ENCODE measurements at places on chromosomes 11 and 22. TPM values are rescaled to one million over a fixed set of nuclear protein-coding genes. Genes with fewer than 3 reads are reported as not detected.

DNA sequence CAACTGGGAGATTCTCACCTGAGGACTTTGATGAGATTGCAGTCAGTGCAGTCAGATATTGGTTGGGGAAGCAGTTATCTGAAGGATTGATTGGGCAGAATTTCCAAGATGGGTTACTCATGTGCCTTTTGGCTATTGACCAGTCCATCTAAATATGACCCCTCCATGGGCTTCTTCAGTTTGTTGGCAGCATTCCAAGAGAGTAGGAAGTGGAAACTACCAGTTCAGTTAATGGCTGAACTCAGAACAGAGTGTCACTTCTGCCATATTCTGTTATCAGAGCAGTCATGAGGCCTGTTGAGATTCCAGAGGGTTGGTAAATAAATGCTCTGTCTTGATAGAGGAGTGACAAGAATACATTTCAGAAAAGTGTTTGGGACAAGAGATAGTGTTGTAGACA lies 71.0 kb downstream of the CYP2R1 start:
- DNase-seq: no peak

- no peak for DNase-seq
Observed at GRCh38 chr11:120432056-120433018, 79.2 kb upstream of the GRIK4 start.

GRCh38 chr22:22929381-22930221 lies 42.0 kb downstream of the IGLL5 start:
- DNase-seq: no peak

DNA sequence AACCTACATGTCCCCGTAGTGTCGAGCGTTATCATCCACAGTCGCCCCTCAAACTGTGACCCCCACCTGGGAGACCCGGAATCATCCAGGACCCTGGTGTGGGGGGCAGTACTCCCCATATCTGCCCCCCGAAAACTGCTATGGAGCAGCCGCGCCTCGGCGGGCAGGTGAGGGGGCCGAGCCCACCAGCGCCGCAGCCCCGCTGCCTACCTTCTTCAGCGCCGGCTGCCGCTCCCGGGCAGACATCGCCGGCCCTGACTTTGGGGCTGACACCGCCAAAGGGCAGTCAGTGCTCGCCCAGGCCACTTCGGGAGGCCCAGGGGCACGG lies 825 bp downstream of the ARHGAP20 start:
- DNase-seq: no peak

DNA sequence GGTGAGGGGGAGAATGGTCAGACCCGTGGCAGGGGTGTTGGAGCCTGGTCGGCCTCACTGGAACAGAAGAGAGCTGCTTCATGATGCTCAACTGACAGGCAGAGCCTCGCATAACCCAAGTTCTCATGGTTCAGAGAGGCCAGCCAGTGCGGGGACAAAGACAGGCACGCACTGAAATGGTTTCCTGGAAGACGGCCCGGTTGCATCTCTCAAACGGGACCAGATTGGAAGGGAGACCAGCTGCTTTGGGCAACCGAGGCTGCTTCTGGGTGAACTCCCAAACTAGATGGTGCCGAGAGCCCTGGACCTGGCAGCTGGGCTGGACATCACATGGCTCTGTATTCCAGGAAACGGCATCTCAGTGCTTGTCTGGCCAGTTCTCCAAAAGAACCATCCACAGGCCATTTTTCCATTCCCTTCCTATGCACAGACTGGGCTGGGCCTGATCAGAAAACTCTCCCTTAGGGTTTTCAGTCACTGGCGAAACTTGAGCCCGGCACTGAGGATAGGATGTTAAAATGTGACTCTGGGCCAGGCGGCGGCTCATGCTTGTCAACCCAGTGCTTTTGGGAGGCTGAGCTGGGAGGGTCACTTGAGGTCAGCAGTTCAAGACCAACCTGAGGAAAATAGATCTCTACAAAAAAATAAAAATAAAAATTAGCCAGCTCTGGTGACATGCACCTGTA lies 80.1 kb upstream of the PRODH start:
- DNase-seq: no peak

- DNase-seq: no peak
Observed at GRCh38 chr11:69178819-69179482, 23.2 kb downstream of the SMIM38 start.

DNA sequence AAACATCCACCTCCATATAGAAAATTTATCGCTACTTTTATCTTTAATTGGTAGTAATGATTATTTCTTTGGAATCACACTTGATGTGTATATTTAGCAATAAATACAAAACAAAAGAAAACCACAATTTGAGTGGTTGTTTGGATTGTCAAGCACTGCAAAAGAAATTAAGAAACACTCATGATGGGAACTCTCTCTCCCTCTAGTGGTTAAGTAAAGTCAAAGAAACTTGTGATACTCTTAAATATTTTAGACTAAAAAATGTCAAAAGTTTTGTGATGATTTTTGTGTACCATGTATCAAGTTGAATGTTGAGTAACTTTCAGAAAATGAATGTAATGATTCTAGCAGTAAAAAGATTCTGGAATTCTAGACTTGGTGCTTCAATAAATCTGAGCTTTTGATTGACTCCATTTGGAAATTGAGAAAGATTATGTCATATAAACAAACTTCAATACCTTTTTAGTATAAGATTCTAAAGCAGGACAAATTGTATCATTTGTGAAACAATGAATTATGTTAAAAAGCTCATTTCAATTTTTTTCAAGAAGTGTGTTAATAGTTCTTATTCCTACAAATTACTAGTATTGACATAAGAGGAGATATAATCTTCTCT lies 20.8 kb downstream of the MUC15 start:
- DNase-seq: no peak

Gene CECR2
- 0.51 TPM for polyA plus RNA-seq

DNA sequence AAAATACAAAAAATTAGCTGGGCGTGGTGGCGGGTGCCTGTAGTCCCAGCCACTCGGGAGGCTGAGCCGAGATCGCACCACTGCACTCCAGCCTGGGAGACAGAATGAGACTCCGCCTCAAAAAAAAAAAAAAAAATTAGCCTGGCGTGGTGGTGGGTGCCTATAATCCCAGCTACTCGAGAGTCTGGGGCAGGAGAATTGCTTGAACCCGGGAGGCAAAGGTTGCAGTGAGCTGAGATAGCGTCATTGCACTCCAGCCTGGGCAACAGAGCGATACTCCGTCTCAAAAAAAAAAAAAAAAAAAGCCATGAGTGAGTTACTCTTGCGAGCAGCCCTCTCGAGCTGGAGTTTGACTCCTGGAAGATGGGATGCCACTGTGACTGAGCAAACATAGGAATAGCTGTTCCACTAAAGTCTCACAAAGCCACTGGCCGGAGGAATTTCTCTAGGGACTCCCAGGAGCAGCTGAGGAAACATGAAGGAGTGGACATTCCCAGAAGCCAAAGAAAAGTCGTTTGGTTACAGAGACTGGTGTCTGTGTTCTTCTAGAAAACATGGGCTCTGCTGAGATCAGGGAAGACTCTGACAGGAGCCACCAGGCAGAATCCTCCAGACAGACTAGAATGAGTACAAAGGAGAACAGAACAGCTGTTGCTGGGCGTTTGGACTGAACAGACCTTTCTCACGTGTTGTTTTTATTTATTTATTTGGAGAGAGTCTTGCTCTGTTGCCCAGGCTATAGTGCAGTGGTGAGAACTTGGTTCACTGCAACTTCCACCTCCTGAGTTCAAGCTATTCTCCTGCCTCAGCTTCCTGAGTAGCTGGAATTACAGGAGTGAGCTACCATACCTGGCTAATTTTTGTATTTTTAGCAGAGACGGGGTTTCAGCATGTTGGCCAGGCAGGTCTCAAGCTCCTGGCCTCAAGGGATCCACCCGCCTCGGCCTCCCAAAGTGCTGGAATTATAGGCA lies 32.4 kb upstream of the MYH9 start:
- no peak for DNase-seq

Gene PAX6
- not detected for polyA plus RNA-seq

DNA sequence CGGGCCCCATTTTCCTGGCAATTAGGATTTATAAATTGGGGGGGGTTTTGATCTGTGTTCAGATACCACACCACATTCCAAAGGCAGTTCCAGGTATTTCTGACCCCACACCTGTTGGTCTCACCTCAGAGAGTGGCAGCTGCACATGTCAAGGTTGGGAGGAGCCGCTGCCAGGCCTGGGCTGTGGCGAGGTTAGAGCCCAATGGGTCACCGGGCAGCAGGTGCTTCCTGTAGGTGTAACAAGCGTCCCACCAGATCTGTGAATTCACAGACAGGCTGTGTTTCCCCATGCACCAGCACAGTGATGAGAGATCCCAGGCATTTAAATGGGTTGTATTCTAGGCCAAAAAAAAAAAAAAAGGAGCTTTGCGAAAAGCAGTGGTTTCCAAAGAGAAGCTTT lies 58.6 kb downstream of the CABIN1 start:
- DNase-seq: no peak

DNA sequence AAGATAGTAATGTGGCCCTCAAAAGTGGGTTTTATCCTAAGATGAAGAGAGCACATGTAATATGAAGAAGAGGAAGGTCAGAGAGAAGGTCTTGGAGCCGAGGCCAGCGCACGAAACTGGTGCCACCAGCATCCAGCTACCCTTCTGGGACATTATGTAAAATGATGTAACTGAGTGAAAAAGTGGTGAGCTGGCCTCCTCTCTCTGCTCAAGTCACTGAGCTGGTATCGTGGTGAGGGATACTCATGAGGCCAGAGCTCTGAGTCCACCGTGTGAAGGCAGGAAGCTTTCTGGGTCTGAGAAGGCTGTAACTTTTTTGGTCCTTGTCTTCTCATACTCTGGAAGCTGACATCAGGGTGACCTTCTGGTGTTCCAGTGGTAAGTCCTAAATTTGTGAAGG lies 25.1 kb downstream of the RNF185 start:
- DNase-seq: no peak

Gene GUCY1A2
- 0.99 TPM for polyA plus RNA-seq

GRCh38 chr11:88103337-88104206 lies 71.7 kb downstream of the RAB38 start:
- DNase-seq: no peak

DNA sequence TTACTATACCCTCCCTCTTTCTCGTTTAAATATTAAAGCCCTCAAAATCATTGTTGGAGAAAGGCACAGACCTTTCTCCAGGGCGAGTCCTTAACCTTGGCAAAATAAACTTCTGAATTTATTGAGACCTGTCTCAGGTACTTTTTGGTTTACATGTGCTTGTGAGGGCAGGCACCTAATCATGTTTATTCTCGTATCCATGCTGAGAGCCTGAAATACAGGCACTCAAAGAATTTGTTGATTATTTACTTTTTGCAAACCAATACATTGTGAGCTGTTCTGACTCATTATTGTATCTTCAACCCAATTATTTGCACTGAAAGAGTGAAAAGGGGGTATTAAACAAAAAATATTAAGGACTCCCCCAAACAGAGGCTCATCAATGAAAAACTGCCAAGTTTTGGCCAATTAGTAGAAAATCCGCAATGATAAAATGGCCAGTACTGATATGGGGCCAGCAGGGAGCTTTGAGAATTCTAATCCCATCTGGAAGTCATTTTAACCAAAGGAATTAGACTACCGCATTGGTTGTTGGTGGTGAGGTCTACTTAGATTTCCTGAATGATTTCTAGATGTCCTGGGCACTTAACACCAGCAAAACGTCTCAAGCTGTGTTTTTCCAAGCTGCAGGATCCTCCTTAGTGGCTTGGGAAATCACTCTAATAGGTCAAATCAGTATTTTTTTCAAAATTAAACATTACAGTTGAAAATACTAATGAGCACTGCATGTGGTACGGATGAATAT lies 157.3 kb downstream of the SWAP70 start:
- no peak for DNase-seq
